ENCODE measurements at places on chromosomes 4 and X.

DNA sequence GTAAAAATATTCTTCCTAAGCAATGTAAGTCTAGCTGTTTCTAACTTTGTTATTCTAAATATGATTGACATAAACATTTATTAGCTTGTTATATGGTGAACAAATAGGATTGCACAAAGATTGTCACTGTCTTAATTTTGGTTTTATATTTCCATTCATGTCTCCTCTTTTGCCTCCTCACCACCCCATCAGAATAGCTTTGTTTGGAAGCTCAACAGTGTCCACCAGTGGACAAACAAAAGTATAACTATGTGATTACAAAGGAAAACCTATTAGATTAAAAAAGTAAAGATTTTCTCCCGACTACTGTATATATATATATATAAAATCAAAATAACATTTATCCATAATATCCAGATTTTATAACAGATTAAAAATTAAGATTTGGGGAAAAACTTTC lies 468.2 kb downstream of the ZIC3 start:
- DNase-seq: no peak

GRCh38 chr4:94660614-94661013 lies 97.1 kb upstream of the BMPR1B start:
- no peak for DNase-seq

DNA sequence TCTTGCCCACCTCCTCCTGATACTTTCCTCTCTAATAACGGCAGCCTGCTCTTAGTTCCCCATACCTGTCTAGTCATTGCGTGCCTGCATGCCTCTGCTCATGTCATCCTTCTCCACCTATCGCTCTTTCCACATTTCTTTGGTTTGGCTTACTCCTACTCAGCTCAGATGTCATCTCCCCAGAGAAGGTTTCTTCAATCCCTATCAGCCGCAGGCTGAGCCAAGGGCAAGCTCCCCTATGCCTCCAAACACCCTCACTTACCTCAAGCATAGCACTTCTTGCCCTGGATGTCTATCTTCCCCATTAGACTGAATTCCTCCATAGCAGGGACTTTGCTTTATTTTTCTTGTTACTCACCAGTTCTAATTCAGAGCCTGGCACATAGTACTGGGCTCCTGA lies 26.6 kb downstream of the FRMD7 start:
- DNase-seq: no peak

DNA sequence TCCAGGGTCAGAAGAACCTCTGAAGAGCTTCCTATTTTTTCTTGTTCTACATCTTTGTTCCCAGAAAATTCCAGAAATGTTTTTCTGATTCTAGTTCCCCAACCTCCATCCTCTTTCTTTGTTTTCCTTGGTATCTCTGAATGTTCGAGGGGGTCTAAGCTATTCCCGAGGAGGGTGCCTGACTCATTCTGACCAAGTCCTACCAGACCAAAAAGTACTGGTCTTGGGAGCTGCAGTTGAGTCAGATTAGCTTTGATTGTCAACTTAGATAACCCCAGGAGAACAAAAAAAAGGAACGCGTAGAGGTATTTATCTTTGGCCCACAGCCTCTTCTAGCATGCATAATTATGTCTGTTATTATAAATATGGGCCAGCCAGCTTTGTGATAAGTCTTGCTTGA lies 12.1 kb upstream of the TENM3 start:
- DNase-seq: no peak

DNA sequence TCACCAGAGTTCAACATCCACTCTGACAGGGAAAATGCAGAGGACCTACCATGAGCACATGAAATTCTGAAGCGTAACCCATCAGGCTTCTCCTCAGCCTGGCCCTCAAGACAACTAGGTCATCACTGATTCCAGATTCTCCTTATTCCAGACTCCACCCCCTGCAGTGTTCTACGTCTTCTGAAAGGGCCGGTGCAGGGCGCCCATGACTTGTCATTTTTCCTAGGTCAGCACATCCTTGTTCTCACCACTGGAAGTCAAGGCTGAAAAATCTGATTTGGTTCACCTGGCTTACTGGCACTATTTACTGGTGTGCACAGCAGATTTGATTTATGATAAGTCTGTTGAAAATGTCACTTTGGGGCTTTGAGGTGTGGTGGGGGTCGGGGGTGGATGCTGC lies 140.9 kb upstream of the KLF3 start:
- no peak for DNase-seq

- DNase-seq: no peak
Measured at GRCh38 chr4:40990236-40990898, 224.0 kb downstream of the APBB2 start.

DNA sequence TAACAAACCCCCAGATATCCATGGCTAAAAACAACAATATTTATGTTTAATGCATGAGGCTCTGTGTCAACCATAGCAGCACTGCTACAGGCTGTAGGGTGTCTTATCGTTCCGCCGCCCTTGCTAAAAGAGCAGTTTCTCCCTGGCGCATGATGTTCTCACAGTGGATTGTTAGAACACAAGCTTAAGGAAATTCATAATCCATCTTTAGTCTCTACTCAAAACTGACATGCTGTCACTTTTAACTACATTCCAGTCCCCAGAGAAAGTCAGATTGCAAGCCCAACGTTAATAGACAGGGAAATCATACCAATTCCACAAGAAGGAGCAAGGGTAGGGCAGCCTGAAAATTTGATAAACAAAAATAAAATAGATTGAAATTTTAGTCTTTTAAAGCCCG lies 1960.8 kb downstream of the PCDH7 start:
- DNase-seq: no peak

- no peak for DNase-seq
Measured at GRCh38 chr4:85495621-85496020, 20.7 kb downstream of the ARHGAP24 start.

DNA sequence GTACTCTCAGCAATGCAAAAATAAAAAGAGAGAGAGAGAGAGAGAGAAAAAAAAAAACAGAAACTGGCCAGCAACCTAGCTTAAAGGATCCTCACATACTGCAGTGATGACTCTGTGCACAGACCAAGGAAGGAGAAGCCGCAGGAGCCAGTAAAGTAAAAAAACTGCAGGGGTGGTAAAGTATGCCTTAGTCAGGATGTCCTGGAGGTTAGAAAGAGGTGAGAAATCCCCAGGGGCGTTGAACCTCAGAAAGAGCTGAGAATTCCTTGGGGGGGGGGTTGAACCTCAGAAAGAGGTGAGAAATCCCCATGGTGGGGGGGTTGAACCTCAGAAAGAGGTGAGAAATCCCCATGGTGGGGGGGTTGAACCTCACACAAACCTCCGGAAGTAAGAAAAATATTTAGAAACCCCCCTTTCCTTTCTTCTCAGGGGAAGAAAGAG lies 48.0 kb downstream of the MAGEA9 start:
- DNase-seq: no peak

DNA sequence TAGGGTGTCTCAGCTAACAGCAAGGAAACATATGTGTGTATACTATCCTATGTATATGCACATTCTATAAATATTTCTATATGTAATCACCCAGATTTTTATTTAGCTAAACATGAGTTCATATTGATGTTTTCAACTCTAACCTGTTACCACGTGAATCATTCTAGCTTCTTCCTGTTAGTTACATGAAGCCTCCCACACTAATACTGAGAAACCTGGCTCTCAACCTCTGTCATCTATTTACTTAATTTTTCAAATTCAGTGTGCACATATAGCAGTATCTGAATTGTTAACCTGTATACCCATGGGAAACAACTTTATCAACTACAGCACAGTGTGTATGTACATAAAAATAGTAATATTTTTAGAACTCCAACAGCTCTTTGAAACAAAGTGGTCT lies 57.3 kb downstream of the KLF8 start:
- no peak for DNase-seq

DNA sequence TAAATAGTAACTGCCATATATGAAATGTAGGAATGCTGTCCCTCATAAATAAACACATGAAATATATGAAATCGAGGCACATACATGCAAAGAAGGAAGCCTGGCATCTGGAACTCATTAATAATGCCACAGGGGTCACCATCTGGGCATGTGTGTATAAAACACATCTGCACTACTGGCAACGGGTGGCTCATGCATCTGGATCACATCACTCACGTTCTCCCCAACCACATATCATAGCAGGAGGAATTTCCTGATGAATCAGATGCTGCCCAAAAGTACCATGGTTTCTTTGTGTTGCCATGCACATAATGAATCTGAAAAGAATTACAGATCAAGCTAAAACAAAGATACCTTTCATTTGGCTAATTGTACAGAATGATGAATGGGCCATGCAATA lies 28.6 kb downstream of the RNF175 start:
- DNase-seq: no peak

GRCh38 chr4:35939751-35940150 lies 304.6 kb downstream of the ARAP2 start:
- DNase-seq: no peak

DNA sequence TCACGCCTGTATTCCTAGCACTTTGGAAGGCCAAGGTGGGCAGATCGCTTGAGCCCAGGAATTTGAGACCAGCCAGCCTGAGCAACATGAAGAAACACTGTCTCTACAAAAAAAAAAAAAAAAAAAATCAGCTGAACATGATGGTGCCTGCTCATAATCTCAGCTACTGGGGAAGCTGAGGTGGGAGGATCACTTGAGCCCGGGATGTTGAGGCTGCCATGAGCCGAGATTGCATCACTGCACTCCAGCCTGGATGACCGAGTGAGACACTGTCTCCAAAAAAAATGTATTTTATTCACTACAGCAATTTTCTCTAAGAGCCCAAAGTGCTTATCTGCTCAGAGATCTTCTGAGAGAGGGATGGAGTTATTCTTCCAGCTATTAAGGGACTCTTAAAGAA lies 215.8 kb upstream of the PPP3CA start:
- no peak for DNase-seq

- no peak for DNase-seq
Measured at GRCh38 chrX:72358313-72358712, 52.6 kb upstream of the CITED1 start.

DNA sequence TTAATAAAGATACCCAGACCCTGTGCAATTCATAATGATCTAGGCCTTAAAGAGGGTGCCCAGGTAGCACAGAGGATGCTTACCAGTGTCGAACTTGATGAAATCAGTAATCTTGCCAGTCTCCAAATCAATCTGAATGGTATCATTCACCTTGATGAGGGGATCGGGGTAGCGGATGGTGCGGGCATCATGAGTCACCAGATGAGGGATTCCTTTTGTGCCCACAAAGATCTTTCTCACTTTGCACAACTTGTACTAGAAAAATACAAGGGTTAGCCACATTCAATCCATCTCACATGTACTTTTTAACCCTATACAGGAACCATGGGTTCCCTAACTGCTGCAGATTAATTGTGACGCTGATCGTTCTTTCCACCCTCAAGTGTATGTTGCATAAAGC lies 3.3 kb downstream of the RPS4X start:
- DNase-seq: no peak

- no peak for DNase-seq
Measured at GRCh38 chr4:68324519-68325262, 25.2 kb downstream of the YTHDC1 start.

GRCh38 chr4:95107635-95108034 lies 349.9 kb downstream of the BMPR1B start:
- DNase-seq: no peak
